NCI-H1105 (cell line): ENCODE measurements at places on chromosomes 1 and 21.

DNA sequence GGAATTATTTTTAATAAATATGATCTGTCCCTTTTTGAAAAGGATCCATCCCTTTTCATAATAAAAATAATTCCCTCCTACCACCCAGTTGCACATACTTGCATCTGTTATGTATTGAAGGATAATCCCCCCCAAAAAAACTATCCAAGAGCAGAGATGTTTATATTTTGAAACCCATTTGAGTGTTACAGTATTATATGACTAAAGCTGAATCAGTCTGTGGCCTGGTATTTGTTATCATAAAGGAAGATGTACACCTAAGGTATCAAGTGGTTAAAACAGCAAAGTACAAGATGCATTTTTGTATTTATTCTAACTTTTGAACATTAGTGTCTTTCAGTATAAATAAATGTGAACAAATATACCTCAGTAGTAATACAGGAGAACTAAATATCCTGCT, 12.7 kb upstream of the TGFB2 start:
- DNase-seq, result no peak

GRCh38 chr1:914131-914890, 9.4 kb upstream of the SAMD11 start:
- no peak for DNase-seq

DNA sequence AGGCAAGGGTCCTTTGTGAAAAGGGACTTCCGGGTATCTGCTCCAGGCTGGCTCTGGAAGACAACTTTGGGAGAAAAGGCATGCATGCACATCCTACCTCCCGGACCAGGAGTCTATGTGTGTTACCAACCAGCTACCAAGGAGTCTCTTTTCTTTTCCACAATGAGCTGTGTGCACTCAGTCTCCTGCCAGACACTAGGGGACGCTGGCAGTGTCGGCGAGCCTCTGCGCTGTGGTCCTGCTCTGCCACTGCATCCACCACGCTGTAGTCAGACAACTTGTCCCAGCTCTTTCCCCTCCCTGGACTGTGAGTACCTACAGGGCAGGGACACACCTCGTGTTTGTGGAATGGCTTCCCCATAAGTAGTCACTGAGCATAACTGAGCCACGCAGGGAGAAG, 5.1 kb upstream of the SSR2 start:
- no peak for DNase-seq

GRCh38 chr1:222048094-222048595, 306.3 kb upstream of the DUSP10 start:
- no peak for DNase-seq

DNA sequence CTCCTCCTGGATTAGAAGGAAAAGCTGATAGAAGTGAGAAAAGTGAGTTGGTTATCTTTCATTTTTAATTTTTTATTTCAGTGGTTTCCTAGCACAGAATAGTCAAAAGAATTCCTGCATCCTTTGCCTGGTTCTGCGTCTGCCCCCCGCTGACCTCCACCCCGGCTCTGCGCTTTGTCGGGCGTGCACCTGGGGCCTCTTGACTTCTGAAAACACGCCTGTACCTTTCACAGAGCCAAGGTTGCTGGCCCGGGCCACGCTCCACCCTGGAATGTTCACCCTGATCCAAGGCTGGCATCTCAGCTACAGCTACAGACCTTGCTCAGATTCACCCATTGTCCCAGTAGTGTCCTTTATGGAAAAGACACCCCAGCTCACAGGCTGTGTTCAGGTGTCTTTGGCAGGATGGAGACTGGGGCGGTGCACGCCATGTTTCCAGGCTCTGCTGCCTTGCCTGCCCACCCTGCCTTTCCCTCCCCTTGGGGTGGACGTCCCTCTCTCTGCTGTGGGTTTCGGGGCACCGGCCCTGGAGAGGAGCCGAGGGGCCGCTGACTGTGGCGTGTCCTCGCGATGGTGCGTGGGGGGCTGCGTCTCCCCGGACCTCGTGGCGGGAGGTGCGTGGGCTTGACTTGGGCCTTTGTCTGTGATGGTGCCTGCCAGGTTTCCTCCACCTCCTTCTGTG, 40.3 kb upstream of the DIP2A start:
- no peak for DNase-seq

DNA sequence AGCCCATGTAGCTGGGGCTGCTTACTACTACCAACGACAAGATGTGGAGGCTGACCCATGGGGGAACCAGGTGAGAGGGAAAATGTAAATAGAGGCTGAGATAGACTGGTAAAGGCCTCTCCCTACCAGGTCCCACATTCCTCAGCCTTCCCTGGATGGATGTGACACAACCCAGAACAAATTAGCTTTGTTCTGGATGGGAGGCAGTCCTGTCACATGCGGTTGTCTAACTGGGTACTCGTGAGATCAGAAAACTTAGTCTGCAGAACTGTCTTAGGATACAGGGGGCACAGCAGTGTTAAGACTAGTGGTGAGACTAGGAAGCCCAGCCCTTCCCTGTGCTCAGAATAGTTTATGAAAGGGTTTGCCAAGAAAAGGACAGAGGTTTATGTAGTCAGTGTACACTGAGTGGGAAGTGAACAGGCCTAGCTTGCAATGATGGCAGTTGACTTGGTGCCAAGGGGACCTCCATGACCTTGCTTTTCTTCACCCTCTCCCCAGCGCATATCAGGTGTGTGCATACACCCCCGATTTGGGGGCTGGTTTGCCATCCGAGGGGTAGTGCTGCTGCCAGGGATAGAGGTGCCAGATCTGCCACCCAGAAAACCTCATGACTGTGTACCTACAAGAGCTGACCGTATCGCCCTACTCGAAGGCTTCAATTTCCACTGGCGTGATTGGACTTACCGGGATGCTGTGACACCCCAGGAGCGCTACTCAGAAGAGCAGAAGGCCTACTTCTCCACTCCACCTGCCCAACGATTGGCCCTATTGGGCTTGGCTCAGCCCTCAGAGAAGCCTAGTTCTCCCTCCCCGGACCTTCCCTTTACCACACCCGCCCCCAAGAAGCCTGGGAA, 8.4 kb downstream of the MMACHC start:
- DNase-seq, result no peak

GRCh38 chr1:165575468-165576099, 31.8 kb downstream of the LRRC52 start:
- no peak for DNase-seq

DNA sequence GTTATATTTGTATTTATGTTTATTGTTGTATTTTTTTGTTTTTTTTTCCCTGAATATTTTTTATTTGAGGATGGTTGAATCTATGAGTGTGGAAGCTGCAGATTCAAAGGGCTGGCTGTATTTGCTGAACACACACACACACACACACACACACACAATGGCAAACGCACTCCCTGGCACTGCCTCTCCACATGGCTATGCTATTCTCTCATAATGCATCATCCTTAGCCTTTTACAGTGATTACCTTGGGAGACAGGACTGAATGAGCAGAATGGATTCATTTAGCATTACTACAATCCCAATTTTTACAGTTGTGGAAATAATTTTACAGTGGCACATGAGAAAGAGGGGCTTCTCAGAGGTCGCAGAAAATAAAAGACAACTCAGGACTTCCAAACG, 390.1 kb downstream of the PCP4 start:
- DNase-seq, result no peak

DNA sequence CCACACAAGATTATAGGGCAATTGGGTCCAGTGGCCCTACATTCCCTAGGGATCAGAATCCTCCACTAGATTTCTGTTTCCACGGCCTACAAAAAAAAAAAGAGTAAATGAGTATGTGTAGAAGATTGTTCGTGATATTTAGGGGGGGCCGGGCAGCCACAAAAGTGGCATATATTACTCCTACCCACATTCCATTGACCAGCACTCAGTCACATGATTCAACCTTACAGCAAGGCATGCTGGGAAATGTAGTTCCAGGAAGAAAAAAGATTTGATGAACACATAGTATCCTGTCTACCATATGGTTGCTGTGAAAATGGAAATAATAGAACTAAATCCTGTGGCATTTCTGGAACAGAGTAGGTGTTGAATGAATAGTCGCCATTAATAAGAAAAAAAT, 43.4 kb upstream of the GJB5 start:
- no peak for DNase-seq

GRCh38 chr1:185215911-185216310, 58.9 kb downstream of the SWT1 start:
- DNase-seq, result no peak

- DNase-seq, result peak; percentile 94
These were observed 38.2 kb upstream of the WASF2 start for GRCh38 chr1:27527890-27528817.

DNA sequence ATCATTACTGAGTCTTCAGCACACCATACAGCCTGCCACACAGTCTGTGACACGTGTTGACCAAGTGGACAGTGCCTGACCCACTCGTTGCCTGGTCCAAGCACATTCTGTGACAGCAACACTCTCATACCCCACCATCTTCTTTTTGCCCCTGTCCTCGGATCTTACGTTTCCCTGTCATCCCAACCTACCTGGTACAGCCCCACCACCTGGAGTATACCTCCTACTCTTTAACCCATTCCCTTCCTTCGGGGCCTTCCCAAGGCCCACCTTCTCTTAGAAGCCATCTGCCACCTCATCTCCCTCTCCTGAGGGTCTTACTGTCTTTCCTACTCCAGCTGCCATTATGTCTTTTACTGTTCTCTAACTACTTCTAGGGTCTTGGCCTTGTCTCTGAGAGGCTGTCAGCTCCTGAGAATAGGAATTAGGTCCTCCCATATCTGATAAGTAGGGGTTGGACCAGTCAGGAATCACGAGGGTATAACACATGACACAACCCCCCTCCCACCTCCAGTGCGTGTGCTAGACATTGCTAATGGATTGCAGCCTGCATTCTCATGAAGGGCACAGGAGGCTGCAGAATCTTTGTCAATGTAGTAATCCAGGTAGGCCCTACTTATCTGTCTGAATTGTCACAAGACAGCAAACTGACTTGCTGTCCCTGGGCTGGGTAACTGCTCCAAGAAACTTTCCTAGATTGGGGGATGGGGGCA, 13.0 kb downstream of the GRHL3 start:
- no peak for DNase-seq

DNA sequence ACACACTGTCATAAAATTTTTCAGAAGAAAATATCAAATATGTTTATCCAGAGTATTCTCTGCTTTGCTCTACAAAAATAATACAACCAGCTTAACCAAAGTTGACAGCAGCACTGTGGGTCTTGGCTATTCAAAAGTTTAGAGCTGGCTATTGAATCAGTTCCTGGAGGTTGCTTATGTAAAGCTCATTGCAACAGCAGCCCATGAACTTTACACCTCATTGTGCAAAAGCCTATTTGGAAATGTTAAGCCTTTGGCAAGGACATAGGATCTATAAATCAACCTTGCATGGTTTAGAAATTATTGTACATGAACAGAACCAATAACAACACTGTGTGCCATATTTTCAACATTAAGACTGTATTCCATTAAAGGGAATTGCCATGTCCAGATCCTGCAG, 714.9 kb downstream of the ADGRL2 start:
- no peak for DNase-seq

- no peak for DNase-seq
These were observed 161.9 kb downstream of the MAGI3 start for GRCh38 chr1:113552244-113552643.

- DNase-seq, result no peak
These were observed 37.3 kb downstream of the MAST2 start for GRCh38 chr1:45840704-45841103.

GRCh38 chr1:216640100-216640499, 83.1 kb downstream of the ESRRG start:
- DNase-seq, result no peak

DNA sequence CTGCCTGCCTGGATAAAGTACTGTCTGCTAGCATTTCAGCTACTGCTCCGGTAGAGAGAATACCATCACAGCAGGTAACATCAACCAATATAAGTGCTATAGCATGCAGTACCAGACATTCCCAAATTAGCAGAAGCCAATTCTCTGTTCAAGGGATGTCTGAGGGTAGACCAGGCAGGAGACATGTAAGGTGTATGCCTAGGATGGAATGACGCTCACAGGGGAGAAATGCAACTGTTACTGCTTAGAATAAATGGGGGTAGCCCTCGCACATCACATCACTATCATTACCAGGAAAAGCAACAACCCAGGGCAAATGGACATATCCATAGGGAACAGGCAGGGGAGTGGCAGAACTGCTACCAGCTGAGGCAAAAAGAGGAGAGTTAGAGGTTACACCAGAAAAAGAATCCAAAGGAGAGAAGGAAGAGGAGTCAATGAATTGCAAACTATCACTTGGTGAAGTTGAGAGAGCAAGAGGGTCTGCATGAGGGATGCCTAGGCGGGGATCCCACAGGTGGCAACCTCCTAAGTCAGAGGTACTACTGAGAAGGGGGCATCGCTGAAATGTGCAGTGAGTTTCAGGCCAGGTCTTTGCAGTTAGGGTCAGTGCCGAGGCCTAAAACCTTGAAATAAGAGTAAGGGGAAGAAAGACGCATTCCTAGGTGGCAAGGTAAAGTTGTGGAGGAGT, 1.1 kb downstream of the UBE2Q1 start:
- no peak for DNase-seq

GRCh38 chr1:76070538-76070937, 4.0 kb upstream of the ST6GALNAC3 start:
- DNase-seq, result no peak

GRCh38 chr1:26012864-26013263, 8.7 kb upstream of the EXTL1 start:
- peak; percentile 40 for DNase-seq

GRCh38 chr1:49298304-49298703, 521.6 kb upstream of the BEND5 start:
- DNase-seq, result no peak

DNA sequence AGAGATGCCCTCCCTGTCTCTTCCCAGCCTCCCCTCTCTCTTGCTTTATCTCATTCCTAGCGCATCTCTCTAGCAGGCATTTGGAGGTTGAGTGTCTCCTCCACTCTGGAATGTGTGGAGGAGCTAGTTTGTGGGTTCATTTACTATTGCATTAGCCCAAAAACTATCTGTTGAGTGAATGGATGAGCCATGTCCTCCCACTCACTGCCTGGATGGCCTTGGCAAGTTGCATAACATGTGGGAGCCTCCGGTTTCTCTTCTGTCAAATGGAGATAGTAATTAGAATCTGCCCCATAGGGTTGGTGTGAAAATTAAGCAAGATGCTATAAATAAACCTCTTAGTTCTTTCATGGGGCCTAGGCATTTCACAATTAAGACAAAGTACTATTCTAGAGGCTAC, 181.8 kb downstream of the KAZN start:
- no peak for DNase-seq

DNA sequence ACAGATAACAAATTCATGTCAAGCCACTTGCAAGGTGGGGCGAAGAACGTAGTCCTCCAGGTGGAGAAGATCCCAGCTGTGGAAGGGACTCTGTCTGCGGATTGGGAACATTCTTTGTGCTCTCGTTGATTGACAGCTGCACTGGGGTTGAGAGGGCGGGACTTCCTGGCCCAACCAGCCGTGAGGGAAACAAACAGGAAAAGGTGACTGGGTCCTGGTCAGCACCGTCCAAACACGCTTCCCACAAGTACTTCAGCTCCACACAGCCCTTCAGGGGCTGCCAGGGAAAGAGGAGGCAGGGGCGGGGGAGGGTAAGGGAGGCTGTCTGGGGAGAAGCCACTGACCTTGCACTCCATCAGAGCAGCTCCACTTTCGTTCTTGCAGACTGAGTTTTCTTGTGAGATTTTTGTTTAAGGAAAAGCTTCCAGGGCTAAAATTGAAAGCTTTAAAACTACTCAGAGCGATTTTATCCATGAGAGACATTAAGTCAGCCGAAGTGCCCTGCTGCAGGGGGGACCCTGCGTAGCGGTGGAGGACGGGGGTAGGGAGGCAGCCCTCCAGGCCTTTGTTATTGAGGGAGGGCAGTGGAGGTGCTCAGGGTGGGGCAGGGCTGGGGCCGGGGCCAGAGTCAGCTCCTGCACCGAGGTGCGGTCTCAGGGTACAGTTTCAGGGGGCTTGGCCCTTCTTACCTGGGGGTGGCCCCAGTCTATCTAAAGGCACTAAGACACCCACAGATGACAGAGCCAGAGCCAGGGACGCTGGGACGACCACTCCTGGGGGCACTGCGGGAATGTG, 21.6 kb upstream of the STUM start:
- DNase-seq, result no peak
